Right renal cortex interstitium (tissue), 3 donors: ENCODE measurements at places on chromosomes 6 and 20. TPM values are rescaled to one million over a fixed set of nuclear protein-coding genes. Genes with fewer than 3 reads are reported as not detected.

Gene MLN
- polyA plus RNA-seq, result 1.4 TPM

Gene SESN1
- polyA plus RNA-seq, result 26.2 TPM

DNA sequence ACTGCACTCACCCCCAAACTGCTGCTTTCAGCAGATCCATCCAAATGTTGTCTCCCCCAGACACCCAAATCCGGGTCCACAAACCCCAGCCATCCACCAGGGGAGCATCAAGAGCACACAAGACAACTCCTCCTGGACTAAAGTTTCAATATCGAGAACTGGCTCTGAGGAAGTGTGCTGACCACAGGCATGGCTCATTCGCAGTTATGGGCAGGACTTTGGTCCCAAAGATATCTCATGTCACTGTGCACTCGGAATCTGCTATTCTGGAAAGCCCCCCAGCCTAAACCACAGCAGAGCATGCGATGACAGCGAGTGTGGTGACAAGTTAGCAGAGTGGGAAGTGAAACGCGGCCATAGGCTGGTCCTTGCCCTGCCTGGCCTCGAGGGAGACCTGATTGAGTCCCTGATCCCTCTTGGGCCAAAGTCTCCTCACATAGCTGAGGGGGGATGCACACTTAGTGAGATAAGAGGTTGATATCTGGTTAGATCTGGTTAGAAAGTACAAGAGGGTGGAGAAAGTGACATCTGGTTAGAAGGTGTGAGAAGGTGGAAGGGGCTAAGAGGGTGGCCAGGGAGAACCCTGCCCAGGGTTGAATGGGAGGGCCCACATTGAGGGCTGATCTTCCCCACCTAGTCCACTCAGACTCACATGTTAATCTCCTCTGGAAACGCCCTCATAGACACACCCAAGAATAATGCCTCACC is 149.7 kb downstream of the MRPL14 start:
- no peak for DNase-seq

Gene CASP8AP2
- polyA plus RNA-seq, result 26.1 TPM

DNA sequence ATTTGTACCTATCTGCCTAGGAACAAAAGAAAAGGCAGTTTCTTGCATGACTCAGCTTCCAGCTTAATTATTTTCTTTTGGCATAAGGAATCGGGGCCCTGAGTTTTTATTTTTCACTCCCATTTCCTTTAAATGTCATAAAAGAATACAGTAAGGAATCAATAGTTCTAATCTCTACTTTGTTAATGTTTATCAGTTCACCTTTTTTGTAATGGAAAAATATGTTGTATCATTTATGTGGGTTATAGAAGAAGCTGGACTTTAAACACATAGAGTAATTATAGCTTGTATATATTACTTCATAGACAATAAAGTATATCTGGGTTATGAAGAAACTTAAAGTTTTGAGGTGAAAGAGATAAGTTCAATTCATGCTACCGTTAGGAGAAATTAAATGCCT is 1214.8 kb upstream of the GJE1 start:
- DNase-seq, result no peak

Gene RNF114
- polyA plus RNA-seq, result 67.4 TPM

Gene HCRTR2
- 0.28 TPM for polyA plus RNA-seq

Gene BTN1A1
- 0.16 TPM for polyA plus RNA-seq

- DNase-seq, result no peak
Measured at GRCh38 chr6:44286285-44286565, 16.0 kb downstream of the TMEM151B start.

- DNase-seq, result no peak
Measured at GRCh38 chr6:11705483-11705882, 73.1 kb downstream of the ADTRP start.

GRCh38 chr6:152298055-152298647 is 339.0 kb downstream of the SYNE1 start:
- DNase-seq, result no peak

GRCh38 chr6:157236040-157236725 is 87.1 kb downstream of the TMEM242 start:
- no peak for DNase-seq

Gene RREB1
- 19.8 TPM for polyA plus RNA-seq

DNA sequence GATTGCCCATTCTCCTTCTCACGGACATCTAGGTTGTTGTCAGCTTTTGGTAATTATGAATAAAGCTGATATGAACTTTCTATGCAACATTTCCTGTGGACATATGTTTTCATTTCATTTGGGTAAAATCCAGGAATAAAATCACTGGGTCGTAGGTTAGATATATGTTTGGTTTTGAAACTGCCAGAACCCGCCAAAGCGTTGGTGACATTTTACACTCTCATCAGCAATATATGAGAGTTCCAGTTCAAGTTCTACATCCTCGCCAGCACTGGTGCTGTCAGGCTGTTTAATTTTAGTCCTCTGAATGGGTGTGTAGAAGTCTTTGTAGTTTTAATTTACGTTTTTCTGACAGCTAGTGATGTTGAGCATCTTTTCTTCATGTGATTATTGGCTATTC is 27.5 kb upstream of the LRFN2 start:
- DNase-seq, result no peak

- DNase-seq, result no peak
Measured at GRCh38 chr6:6584310-6585002, 4.1 kb upstream of the LY86 start.

Gene TNFRSF6B
- polyA plus RNA-seq, result 1.4 TPM

GRCh38 chr20:49712646-49712995 is 1.1 kb downstream of the B4GALT5 start:
- DNase-seq, result no peak

DNA sequence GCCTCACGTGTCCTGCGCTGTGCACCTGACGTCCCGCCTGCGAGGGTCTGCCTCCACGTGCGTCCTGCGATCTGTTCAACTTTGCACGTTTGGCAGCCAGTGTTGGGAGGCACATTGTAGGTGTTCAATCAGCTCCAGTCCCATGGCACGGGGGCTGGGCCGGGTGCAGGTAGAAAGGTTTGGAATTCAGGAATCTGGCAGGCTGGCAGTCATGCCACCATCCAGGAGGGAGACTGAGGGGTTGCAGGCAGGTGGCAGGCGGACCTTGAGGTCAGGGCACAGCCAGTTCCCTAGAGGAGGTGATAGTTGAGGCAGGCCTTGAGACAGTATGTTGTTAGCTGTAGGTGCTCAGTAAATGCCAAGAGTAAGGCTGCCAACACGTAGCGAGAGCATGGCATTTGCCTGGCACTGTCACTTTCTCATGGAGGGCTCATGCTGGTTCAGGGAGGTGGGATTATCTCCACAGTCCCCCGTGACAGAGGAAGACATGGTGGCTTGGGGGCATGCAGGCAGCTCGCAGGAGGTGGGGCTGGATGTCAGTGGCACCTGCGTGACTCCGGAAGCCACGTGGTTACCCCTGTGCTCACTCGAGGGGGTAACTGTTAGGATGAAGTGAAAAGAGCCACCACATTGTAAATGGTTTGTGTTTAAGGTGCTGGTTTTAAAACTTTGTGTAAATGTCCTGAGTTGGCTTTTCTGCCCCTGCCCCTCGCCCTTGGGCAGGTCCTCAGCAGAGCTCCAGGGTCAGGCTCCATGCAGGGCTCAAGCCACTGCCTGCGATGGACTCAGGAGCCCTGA is 111.8 kb upstream of the FRMD1 start:
- no peak for DNase-seq

- DNase-seq, result no peak
Measured at GRCh38 chr20:54257071-54257816, 49.4 kb downstream of the PFDN4 start.

GRCh38 chr6:39646751-39647420 is 78.3 kb downstream of the KIF6 start:
- no peak for DNase-seq

DNA sequence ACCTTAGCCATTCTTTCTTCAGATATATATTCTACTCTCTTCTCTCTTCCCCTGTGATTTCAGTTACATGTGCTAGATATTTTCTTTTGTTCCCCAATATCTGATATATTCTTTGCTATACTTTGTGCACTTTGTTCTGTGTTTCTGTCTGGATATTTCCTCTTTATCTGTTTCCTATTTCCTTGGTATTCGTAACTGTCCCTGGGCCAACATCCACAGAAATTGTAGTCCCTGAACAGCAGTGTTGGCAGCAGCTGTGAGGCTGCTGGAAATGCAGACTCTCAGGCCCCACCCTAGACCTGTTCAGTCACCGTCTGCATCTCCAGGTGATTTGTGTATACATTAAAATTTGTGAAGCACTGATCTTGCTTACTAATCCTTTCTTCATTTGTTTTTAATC is 522.9 kb upstream of the SOX4 start:
- no peak for DNase-seq

Gene AFG1L
- 10.2 TPM for polyA plus RNA-seq

DNA sequence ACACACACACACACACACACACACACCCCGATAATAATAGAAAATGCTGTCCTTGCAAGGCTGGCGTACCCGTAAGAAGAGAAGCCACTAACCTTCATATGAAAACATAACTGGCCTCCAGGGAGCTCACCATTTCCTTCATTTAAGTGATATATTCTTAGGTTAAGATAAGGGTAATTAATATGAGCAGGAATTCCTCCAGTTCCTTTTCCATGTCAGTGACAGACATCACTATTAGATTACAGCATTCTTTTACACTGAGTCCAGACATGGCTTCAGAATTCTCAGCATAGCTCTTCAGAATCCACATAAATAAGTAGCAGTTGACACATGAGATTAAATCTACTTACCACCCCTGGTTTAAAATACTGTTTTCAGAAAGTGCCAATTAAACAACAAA is 121.9 kb downstream of the SIM1 start:
- DNase-seq, result no peak

Gene CNPY3
- 64.7 TPM for polyA plus RNA-seq

Gene IRAK1BP1
- 12.2 TPM for polyA plus RNA-seq

Gene KHDC1L
- 0.69 TPM for polyA plus RNA-seq

- no peak for DNase-seq
Measured at GRCh38 chr6:157266274-157267101, 56.8 kb downstream of the TMEM242 start.

Gene VNN1
- polyA plus RNA-seq, result 0.21 TPM

Gene MYO6
- 103 TPM for polyA plus RNA-seq

GRCh38 chr6:127191716-127192115 is 73.2 kb downstream of the RSPO3 start:
- no peak for DNase-seq

Gene TTK
- polyA plus RNA-seq, result 22.4 TPM

Gene ZNF318
- 27.0 TPM for polyA plus RNA-seq

GRCh38 chr6:140051521-140052512 is 677.4 kb upstream of the CITED2 start:
- no peak for DNase-seq

DNA sequence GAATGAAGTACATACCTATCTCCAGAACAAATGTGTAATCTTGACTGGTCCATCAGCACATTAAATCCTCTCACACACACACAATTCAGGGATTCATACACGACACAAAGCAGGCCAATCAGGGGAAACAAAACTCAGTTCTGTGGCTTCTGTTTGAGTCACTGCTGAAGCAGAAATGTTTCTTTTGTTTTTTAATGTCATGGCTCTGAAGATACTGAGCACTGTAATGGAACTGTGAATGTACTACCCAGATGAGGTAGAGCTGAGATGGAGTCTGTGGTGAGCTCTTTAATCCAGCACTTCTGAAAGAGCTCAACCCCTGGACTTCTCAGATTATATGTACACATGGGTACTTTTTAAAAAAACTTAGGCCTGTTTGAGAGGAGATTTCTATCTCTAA is 116.4 kb downstream of the THEMIS start:
- no peak for DNase-seq

- DNase-seq, result no peak
Measured at GRCh38 chr6:92008757-92009502, 1410.4 kb downstream of the EPHA7 start.

Gene CST2
- not detected for polyA plus RNA-seq

- DNase-seq, result no peak
Measured at GRCh38 chr20:6999381-6999780, 231.9 kb downstream of the BMP2 start.

Gene VGLL2
- not detected for polyA plus RNA-seq

DNA sequence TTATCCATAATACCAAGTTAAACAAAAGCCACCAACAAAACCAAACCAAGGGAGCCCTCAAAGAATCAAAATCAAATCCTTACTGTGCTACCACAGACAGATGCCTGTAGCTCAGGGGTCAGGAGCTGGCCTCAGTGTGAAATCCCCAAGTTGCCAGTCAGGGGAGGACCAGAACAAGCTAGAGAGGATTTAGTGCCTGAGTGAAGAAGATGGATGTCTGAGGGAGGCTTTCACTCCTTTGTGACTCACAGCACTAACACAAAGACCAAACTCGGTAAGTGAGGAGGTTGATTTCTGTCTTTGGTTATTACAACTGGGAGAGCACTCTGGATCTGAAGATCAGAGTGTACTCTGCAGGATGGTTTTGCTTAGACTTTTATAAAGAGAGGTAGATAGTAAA is 189.9 kb upstream of the ZNF184 start:
- no peak for DNase-seq

DNA sequence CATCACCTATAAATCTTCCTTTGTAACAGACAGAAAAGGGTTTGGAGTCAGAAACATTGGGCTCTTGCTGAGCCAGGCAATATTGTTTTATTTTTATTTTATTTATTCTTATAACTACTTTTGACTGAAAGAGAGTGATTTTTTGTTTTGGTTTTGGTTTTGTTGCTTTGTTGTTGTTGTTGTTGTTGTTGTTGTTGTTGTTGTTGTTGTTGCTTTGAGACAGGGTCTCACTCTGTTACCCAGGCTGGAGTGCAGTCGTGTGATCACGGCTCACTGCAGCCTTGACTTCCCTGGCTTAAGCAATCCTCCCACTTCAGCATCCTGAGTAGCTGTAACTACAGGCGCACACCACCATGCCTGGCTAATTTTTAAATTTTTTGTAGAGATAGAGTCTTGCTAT is 15.0 kb upstream of the SLC13A3 start:
- no peak for DNase-seq

GRCh38 chr20:49045440-49046086 is 549 bp upstream of the CSE1L start:
- DNase-seq, result no peak

GRCh38 chr20:54123587-54124180 is 50.1 kb downstream of the CYP24A1 start:
- DNase-seq, result no peak

Gene MATN4
- polyA plus RNA-seq, result 0.17 TPM

Gene EIF6
- polyA plus RNA-seq, result 149 TPM
